Cardiac muscle cell (in vitro differentiated cells and primary cell): ENCODE measurements at places on chromosomes 7 and 10. TPM values are rescaled to one million over a fixed set of nuclear protein-coding genes. Genes with fewer than 3 reads are reported as not detected.

Gene RAMP3
- total RNA-seq: not detected in 2 replicates

Gene CPVL
- total RNA-seq: 30.6 and 49.5 TPM in 2 replicates

Gene CALHM3
- total RNA-seq: not detected in 2 replicates

Gene CYP51A1
- total RNA-seq: 41.0 and 94.4 TPM in 2 replicates

GRCh38 chr7:2066251-2066919 is 166.4 kb downstream of the MAD1L1 start:
- DNase-seq: no peak
- H3K4me3 ChIP-seq: no peak overlapping the region
- H3K27me3 ChIP-seq: no peaks in the 10 kb centered on the region

DNA sequence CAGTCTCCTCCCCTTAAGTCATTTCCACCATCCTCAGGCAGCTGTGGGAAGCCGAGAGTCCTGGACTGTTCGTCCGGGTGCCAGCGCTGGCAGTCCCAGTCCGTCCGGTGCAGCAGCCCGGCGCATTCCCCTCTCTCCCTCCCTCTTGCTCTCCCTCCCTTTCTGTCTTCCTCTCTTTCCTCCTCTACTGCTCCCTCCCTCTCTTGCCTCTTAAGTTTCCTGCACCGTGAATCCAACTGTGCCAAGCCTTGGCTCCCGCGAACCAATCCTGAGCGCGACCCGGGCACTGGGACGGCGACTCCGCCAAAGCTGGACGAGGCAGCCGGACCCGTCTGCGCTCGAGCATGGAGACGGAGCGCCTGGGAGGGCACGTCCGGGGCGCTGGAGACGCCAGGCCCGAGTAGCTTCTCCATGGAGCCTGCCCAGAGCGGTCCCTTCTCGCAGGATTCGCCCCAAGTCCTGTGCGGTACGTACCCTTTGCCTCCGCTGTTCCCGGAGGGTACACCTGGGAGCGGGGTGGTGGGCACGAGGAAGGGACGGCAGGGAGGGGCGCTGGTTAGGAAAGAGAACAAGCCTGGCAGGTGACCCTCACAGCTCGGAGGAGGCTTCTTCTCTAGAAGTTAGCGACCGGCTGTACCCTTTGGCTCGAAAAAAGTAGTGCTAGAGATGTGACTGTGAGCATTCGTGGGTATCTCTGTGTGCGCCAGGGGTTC is 1.0 kb downstream of the NXPH1 start:
- H3K27ac ChIP-seq: no peak overlapping the region
- H3K36me3 ChIP-seq: no peaks in the 10 kb centered on the region
- H3K4me1 ChIP-seq: no peaks in the 10 kb centered on the region
- H3K27me3 ChIP-seq: peaks cover 98% of the 10 kb centered on the region
- H3K4me3 ChIP-seq: peak overlapping the region; percentile 4
- no peak for DNase-seq
